COR-L47 (cell line): ENCODE measurements at places on chromosomes 5 and 9.

- DNase-seq: no peak
Measured at GRCh38 chr9:104078596-104078995, 15.5 kb upstream of the SMC2 start.

GRCh38 chr9:74245866-74246497, 251.2 kb upstream of the RORB start:
- DNase-seq: no peak

- DNase-seq: no peak
Measured at GRCh38 chr5:149930043-149930748, 14.4 kb downstream of the PDE6A start.

DNA sequence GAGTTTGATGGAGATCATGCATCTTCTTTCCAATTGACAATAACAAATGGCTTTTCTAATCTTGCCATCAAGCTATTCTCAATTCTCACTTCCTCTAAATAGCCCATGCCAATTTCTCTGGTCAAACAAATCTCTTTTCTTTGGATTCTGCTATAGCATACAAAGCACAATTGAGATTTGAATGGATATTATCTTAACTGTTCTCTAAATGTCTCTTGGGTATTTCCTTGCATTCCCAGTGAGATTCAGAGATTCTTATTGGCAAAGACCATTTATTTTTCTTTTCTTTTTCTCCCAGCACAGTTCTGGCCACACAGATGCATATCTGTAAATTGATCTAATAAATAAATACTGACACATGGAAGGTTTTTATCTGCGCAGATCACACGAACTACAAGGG, at the start of gene OR1N2:
OR1N2 (plus strand) TSS at position 301 of the 400 bp plus-strand sequence. CDS start 100 bp downstream, outside the sequence.
- DNase-seq: no peak

DNA sequence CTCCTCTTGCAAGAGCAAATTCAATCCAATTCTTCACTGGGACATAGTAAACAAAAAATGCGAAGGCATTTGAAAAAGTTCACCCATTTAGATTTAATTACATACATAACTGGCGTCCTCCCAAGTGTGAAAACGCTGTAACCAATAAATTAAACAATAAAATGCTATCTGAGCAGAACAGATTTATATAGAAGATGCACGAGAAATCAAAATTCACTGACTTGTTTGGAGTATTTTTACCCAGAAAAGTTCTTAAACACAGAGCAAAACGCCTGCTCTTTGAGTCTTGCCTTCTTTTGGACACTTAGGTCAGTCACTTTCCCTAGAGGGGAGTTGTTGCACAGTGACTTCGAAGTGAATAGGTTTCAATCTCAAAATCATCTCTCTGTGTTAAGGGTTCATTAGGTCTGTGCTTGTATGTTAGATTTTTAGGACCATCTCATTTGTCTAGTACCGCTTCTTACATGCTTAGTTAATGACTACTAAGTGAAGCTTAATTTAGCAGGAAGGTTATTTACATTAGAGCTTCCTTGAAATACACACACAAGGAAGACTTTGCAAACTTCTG, 1.9 kb downstream of the ALDH1A1 start:
- DNase-seq: no peak

GRCh38 chr9:99859243-99859980, 37.7 kb downstream of the NR4A3 start:
- no peak for DNase-seq

- DNase-seq: no peak
Measured at GRCh38 chr5:21173526-21173925, 1185.5 kb upstream of the CDH18 start.

GRCh38 chr5:108997720-108998119, 250.0 kb downstream of the FER start:
- no peak for DNase-seq

GRCh38 chr5:142408536-142408935, 83.7 kb upstream of the SPRY4 start:
- no peak for DNase-seq

GRCh38 chr5:79069488-79070349, at the start of the genes BHMT2 and DMGDH:
Gene BHMT2, plus strand, starts transcription at chr5:79069767. Its CDS starts 16 bp downstream, at chr5:79069783.
Gene DMGDH, minus strand, starts transcription at chr5:79069674. Its CDS starts 54 bp downstream, at chr5:79069620.
- no peak for DNase-seq

DNA sequence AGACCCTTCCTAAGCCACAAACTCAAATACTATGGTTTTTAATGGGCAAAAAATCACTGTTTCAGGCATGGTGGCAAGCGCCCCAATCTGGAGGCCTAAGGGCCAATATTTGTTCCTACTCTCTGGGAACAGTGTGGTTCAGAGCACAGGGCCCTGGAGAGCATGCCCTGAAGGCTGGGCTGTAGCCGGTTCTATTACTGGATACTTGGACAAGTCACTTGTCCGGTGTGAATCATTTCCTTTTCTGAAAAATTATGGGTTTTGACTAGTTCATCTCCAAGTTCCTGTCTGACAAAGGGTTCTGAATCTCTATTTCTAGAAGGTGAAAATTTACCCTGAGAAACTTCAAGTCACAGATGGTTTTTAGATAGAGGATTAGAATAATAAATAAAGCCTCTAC, 75.0 kb downstream of the OTULIN start:
- DNase-seq: no peak
